ENCODE measurements at places on chromosomes 3 and 15. TPM values are rescaled to one million over a fixed set of nuclear protein-coding genes. Genes with fewer than 3 reads are reported as not detected.

- peak overlapping the region; percentile 89 for H3K27ac ChIP-seq
- peak; percentile 43 for DNase-seq
Observed at GRCh38 chr3:186930641-186931531, 560 bp downstream of the ST6GAL1 start.

- H3K27ac ChIP-seq, result no peak overlapping the region
- H3K4me3 ChIP-seq, result no peak overlapping the region
- peaks cover 21% of the 10 kb centered on the region for H3K36me3 ChIP-seq
Observed at GRCh38 chr3:52350416-52350815, 34.3 kb downstream of the DNAH1 start.

DNA sequence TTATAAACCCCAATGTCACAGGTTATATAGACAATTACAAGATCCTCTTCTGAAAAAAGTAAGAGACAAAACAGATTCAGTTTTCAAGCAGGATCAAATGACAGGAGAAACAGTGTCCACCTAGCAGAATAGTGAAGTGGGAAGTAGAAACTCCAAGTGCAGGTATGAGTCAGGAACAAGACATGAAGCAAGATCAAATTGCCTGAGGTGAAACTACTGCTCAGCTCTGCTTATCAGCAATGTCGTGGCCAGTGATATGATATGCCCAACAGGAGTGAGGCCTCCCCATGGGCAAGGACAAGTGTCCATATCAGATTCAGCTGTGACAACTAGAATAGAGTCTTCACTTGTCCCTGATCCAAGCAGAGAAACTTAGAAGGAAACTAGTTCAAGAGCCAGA is 100.0 kb downstream of the ZMAT3 start:
- no peaks in the 10 kb centered on the region for H3K27me3 ChIP-seq
- no peak for DNase-seq
- peaks cover 5% of the 10 kb centered on the region for H3K4me1 ChIP-seq
- H3K27ac ChIP-seq, result no peak overlapping the region
- H3K36me3 ChIP-seq, result no peaks in the 10 kb centered on the region
- H3K4me3 ChIP-seq, result no peak overlapping the region

DNA sequence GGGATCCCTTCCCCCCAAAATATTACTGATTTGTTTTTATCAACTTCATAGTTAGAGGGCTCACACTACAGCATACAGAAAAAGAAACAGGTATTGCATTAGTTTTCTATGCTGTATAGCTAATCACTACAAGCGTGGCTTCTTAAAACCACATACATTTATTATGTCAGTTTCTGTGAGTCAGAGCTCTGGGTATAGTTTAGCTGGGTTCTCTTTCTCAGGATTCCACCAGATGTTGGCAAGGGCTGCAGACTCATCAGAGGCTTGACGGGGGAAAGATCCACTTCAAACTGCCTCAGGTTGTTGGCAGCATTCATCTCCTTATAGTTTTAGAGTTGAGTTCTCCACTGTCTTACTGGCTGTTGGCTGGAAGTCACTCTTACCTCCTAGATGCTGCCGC is 328.0 kb downstream of the NLGN1 start:
- no peak overlapping the region for H3K27ac ChIP-seq
- no peaks in the 10 kb centered on the region for H3K27me3 ChIP-seq
- no peak overlapping the region for H3K4me3 ChIP-seq

DNA sequence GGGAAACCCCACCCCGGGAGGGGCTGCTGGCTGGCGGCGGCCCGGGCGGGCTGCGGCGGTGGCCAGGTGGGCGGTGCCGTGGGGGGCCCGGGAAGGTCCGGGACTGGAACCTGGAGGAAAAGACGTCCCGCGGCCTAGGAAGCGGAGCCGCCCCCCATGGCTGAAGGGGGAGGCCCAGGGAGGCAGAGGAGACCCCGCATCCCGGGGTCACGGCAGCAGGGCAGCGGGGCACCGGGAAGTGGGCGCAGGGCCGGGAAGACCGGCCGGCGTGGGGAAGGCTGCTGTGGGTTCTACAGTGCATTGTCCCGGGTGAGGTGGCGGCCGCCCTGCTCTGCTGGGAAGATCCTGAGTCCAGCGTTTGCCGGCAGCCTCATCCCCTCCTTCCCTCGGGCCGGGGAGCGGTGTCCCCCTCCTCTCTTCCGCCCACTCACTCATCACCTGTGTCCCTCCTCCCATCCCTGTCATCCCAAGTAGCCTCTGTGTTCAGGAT is 525 bp upstream of the FSTL1 start:
- H3K4me3 ChIP-seq, result peak overlapping the region; percentile 83
- peak overlapping the region; percentile 96 for H3K27ac ChIP-seq
- H3K4me1 ChIP-seq, result peaks cover 23% of the 10 kb centered on the region

- H3K27ac ChIP-seq, result no peak overlapping the region
- no peaks in the 10 kb centered on the region for H3K36me3 ChIP-seq
- peaks cover 6% of the 10 kb centered on the region for H3K4me1 ChIP-seq
- no peak for DNase-seq
- H3K27me3 ChIP-seq, result no peaks in the 10 kb centered on the region
- H3K4me3 ChIP-seq, result no peak overlapping the region
Observed at GRCh38 chr3:61768284-61769037, 207.1 kb downstream of the PTPRG start.

GRCh38 chr3:122609798-122610559 is 32.5 kb downstream of the PARP15 start:
- no peak overlapping the region for H3K4me3 ChIP-seq
- no peak for DNase-seq
- no peaks in the 10 kb centered on the region for H3K36me3 ChIP-seq
- H3K4me1 ChIP-seq, result no peaks in the 10 kb centered on the region
- no peaks in the 10 kb centered on the region for H3K27me3 ChIP-seq

GRCh38 chr3:197955892-197956477 is 4.0 kb upstream of the LMLN start:
- no peak overlapping the region for H3K4me3 ChIP-seq
- peaks cover 45% of the 10 kb centered on the region for H3K36me3 ChIP-seq
- H3K27me3 ChIP-seq, result no peaks in the 10 kb centered on the region
- peaks cover 16% of the 10 kb centered on the region for H3K4me1 ChIP-seq
- no peak for DNase-seq

DNA sequence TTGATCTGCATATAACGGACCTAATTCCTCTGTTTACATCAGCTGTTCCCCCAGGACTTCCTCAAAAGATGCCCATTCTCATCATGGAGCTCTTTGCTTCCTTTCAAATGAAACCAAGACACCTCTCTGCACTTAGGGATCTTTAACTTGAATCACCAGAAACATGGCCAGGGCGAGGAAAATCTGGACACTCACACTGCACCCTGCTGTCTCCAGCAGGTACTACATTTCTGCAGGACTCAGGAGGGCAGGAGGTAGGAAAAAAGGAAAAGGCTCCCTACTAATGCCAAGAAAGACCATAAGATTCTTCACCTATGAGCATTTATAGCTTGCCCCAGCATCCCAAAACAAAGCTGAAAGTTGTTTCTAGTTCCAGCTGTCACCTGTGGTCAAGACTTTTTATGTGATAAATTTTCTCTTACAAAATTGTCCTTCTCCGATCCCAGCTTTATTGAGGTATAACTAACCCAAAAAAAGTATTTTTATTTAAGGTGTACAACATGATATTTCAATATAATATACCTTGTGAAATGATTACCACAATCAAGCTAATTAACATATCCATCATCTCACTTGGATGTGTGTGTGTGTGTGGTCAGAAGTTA is 87.3 kb upstream of the C15orf61 start:
- DNase-seq, result no peak
- no peak overlapping the region for H3K4me3 ChIP-seq
- no peaks in the 10 kb centered on the region for H3K36me3 ChIP-seq
- no peaks in the 10 kb centered on the region for H3K4me1 ChIP-seq
- H3K27ac ChIP-seq, result no peak overlapping the region

GRCh38 chr15:23403550-23403949 is 43.5 kb downstream of the GOLGA6L2 start:
- peak overlapping the region; percentile 88 for H3K27ac ChIP-seq
- peak overlapping the region; percentile 58 for H3K4me3 ChIP-seq
- H3K36me3 ChIP-seq, result no peaks in the 10 kb centered on the region
- no peaks in the 10 kb centered on the region for H3K27me3 ChIP-seq
- peak; percentile 35 for DNase-seq
- H3K4me1 ChIP-seq, result peaks cover 59% of the 10 kb centered on the region

The DUOXA1 gene
- 6.8 TPM for total RNA-seq

Measured in thoracic aorta (tissue), 2 donors.